Frontal cortex (tissue), 4 donors: ENCODE measurements at places on chromosomes 6 and 20. TPM values are rescaled to one million over a fixed set of nuclear protein-coding genes. Genes with fewer than 3 reads are reported as not detected.

Gene C6orf15
- total RNA-seq = not detected

Gene LBP
- not detected for total RNA-seq

Gene MEP1A
- not detected for total RNA-seq

Gene FAM209A
- not detected for total RNA-seq

Gene SNX21
- 15.5 TPM for total RNA-seq

Gene PSMG4
- total RNA-seq = 32.2 TPM

Gene NKAIN4
- total RNA-seq = 14.7 TPM

Gene CPXM1
- 7.3 TPM for total RNA-seq

Gene GPX6
- not detected for total RNA-seq

Gene SIGLEC1
- total RNA-seq = under 0.01 TPM

Gene NKAIN2
- 109 TPM for total RNA-seq

Gene TUBB1
- 0.41 TPM for total RNA-seq

Gene C20orf144
- 0.41 TPM for total RNA-seq

Gene SLC17A9
- under 0.01 TPM for total RNA-seq

Gene COL10A1
- not detected for total RNA-seq

Gene OPN5
- not detected for total RNA-seq

Gene FLRT3
- 97.4 TPM for total RNA-seq

Gene PTCHD4
- 28.1 TPM for total RNA-seq

Gene SPTLC3
- 0.82 TPM for total RNA-seq

Gene OXT
- total RNA-seq = not detected

Gene SOX18
- total RNA-seq = 0.41 TPM
